Right hindlimb (tissue), 1 donor: ENCODE measurements at places on chromosomes 12 and 14.

GRCh38 chr14:62939970-62940369, 105.3 kb downstream of the KCNH5 start:
- no peak for DNase-seq

GRCh38 chr12:96886998-96887677, 19.9 kb upstream of the NEDD1 start:
- peak; percentile 74 for DNase-seq

DNA sequence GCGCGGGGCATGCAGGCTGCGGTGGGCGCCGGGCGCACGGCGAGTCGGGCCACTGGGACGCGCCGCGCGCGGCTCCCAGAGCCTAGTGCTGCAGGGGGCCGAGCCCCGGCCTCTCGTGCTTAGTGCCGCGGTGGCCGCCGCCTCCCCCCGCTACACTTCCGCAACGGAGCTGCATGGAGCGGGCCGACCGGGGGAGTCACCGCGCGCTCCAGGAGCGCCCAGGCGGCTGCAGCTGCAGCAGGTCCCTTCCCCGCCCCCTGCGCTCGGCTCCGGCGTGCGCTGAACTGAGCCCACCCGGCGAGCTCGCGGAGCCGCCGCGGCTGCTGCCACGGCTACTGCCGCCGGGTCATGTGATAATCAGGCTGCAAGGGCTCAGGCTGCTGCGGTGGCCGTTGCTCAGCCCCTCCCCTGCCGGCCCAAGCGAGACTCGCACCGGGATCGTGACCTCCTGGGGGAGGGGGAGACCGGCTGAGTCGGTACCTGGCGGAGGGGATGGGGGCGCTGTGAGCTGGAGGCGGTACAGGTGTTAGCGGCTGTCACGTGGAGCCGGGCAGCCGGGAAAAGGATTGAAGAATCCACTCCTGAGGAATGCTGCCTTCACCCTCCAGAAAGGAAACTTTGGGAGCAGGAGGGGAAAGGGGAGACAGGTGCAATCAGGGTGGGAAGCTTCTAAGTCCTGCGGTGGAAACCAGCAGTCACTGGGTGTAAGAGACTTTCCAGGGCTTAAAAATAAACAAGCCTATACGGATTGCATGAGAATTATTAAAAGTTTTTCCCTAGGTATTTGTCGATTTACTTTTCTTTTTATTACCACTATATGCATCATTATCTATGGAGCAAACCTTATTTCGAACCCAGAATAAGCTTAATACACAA, at the start of gene PPM1H:
Gene PPM1H (minus strand): TSS at position 352 of the 876 bp plus-strand sequence. CDS start 414 bp downstream, outside the sequence.
- no peak for DNase-seq

GRCh38 chr14:32865827-32866376, 72.8 kb upstream of the NPAS3 start:
- DNase-seq: no peak
